ENCODE measurements at places on chromosomes 1 and 21.

DNA sequence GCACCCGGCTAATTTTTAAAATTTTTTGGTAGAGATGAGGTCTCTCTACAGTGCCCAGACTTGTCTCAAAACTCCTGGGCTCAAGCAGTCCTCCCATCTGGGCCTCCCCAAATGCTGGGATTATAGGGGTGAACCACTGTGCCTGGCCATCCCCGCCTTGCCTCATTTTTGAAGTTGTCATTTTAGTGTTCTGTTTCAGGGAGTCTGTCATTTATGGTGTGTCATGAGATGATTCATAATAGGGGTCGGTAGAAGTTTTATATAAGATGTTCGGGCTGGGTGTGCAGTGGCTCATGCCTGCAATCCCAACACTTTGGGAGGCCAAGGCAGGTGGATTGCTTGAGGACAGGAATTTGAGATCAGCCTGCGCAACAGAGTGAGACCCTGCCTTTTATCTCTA is 8.5 kb downstream of the PRCC start:
- DNase-seq = no peak

- no peak for DNase-seq
These were observed 646 bp downstream of the MAPKAPK2 start for GRCh38 chr1:206685334-206685768.

DNA sequence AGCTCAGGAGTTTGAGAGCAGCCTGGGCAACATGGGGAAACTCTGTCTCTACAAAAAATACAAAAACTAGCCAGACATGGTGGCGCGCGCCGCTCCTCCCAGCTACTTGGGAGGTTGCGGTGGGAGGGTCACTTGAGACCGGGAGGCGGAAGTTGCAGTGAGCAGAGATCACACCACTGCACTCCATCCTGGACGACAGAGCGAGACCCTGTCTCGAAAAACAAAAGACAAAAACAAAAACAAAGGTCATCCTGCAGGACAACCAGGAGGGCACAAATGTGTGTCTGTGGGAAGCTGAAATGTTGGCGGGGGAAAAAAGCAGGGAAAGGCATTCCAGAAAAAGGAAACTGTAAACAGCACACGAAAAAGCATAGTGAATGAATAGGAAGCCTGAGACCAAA is 104.1 kb upstream of the HNRNPU start:
- no peak for DNase-seq

GRCh38 chr1:99110140-99111041 is 105.7 kb upstream of the PLPPR5 start:
- no peak for DNase-seq

DNA sequence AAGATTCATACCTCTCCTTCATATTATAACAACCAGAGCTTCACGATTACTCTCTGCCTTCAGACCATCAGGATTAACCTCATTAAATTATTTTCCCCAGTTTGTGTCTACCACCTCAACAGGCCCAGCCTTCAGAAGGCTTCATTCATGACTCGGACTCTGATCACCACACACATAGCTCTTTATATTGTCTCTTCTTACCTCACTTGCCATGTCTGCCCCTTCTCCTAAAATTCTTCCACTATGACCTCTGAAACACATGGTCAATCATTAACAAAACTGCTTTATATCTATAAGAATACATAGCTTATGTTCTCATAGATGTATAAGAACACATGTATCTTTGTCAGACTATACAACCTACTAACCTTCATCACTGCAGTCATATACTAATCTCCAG is 79.8 kb downstream of the USP1 start:
- no peak for DNase-seq

DNA sequence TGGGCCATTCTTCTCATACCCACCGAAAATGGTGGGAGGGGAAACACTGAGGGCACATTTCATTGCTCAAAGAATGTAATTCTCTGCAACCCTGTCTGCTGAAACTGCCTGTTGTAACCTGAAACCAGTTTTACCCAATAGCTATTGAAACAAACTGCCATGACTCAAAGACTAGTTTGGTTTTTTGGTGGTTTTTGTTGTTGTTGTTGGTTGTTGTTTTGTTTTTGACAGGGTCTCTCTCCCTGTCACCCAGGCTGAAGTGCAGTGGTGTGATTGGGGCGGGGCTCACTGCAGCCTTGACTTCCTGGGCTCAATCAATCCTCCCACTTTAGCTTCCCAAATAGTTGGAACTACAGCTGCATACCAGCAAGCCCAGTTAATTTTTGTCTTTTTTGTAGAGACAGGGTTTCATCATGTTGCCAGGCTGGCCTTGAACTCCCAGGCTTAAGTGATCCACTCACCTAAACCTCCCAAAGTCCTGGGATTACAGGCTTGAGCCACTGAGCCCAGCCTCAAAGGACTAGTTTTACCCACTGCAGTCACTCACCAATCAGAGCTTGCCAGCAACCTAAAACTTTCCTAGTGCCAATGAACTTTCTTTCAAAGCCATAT is 2.1 kb upstream of the IPP start:
- DNase-seq = no peak

DNA sequence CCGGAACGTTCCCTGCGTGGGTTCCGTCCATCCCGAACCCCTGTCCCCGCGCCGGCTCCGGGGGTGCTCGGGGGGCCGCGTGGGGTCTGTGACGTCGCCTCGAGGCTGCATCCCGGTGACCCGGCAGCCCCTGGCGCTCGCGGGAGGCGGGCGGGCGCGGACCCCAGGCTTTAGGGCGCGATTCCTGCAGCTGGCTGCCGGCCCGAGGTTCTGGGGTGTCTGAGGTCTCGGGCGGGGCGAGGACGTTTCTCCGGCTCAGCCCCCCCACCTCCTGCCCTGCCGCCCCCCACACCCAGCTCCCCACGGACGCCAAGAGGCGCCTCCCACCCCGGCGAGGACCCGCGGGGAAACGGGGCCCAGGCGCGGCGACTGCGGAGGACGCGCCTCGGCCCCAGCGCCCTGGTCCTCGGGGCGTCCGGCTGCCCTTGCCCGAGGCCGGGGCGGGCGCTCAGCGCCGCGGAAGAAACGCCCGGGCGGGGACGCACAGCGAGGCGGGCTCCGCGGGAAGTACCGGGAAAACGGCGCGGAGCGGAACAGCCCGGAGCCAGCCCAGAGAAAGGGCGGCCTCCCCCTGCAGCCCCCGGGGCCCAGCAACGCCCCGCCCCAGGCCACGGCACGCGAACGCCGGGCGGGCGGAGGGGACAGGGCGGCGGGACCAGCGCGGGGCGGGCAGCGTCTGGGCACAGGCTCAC is 1.3 kb upstream of the PCBP3 start:
- no peak for DNase-seq

DNA sequence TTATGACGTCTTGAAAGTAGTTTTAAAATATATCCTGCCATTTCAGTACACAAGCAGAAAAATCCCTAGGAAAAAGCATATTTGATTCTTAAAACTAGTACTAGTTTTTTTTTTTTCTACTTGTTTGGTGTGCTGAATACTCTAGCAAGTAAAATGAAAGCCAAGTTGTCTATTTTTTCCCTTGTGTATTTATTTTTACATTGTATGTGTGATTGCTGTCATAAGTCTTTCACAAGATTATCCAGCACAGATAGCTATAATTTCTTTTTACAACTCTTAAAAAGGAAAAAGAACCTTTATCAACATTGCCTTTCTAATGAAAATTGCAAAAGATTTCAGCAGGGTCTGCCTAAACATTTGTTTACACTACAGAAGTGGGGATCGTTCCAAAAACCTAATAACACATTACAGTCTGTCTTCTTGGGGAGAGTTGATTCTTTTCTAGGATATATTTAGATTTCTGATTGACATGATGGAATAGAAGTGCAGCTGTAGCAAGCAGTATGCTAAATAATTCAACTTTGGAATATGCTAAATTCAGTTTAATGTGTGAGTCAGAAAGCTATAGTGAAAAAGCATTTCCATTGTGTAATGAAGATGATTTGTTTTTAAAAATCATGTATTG is 2.5 kb downstream of the DR1 start:
- no peak for DNase-seq

- DNase-seq = no peak
These were observed 20.1 kb downstream of the CASZ1 start for GRCh38 chr1:10776190-10776905.

GRCh38 chr1:10686404-10687040 is 109.9 kb downstream of the CASZ1 start:
- DNase-seq = no peak

GRCh38 chr1:231364192-231364591 is 26.1 kb downstream of the SPRTN start:
- DNase-seq = no peak

- DNase-seq = no peak
These were observed 179.2 kb downstream of the ATP6V1G3 start for GRCh38 chr1:198361237-198361767.

- DNase-seq = no peak
These were observed 22.4 kb downstream of the COL16A1 start for GRCh38 chr1:31681415-31681814.

DNA sequence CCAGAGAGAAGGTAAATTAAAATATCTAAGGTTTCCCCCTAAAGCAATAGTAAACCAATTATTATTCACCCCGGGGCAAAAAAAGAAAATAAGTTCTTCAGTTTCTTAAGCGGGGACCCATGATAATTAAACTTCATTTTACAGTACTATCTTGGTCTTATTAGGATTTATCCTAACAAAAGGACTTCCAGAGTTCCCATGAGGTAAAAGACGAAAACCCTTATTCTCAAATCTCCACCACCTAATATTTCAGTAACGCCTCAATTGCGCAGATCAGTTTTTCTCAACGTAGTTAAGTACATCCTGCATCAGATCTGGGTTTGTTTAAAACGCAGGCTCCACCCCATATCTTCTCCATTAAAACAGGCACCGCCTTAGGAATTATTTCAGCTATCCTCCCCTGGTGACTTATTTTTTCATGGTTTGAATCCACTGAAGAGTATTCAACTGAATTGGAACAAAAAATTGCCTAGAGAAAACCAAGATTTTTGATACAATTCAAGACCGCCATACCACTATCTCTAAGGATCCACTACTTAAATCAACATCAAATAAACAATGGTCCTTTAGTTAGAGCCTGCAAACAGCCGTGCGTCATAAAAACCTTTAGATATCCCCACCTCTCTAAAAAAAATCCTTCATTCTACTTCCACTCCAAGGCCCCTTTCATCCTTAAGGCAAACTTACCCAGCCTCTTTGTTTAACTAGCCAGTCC is 1.7 kb downstream of the MCL1 start:
- no peak for DNase-seq

All from cerebellar nuclear complex (tissue), 1 donor.